ENCODE measurements at places on chromosomes 13 and 19.

- DNase-seq: no peak
These were observed 256.6 kb downstream of the NBEA start for GRCh38 chr13:35198613-35199200.

DNA sequence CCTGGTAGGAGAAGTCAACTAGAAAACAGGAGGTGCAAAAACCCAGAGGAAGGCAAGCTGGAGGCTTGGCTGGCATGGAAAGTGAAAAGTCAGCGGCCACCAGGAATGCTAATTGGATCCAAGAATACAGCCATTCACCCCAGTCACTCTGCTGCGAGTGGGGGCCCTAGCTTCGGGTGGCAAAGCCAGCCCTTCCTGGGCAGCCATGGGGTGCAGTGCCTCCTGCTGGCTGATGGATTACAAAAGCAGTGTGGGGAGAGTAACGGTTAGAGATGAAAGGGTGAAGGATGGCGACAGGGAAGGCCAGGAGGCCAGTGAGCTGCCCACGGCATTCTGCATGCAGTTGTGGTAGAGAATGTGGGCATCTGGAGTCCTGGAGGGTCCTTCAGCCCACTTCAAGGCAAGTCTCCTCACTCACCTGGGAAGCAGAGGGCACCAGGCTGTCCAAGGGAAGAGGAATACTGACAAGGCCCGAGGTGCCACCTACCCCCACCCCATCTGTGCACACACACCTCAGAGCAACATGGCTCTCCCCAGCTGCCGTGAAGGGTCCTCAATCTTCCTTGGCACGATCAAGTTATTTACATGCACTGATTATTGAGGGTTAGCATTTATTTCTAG, 20.3 kb upstream of the EPHX3 start:
- DNase-seq: peak; percentile 16

DNA sequence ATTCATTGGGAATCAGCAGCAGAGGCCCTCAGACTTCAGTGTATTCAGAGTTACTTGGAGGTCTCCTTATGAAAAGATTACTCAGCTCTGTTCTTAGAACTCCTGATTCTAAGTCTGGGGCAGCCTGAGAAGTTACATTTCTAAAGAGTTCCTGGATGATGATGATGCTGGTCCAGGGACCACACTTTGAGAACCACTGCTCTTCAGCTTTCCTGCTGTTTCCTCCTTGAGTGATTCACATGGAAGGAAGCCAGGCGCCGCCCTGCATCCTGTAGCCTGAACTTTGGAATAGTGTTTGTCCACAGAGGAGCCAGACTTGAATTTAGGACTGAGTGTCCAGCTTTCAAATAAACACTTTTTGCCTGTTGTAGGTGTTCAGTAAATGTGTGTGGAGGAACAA, 2.9 kb downstream of the CEBPG start:
- no peak for DNase-seq

DNA sequence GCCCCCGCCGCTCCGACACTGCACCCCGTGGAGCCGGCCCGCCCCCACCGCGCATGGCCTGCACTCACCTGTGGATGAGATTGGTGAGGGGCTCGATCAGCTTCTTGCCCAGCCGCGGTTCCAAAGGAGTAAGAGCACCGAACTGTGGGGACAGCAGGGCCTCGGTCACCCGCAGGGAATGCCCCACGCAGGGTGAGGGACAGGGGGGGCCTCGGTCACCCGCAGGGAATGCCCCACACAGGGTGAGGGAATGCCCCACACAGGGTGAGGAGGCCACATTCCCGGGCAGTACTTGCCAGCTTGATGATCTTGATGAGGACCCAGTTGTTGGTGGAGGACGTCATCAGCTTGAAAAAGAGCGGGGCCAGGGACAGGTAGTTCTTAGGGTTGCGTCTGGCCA, 22.3 kb downstream of the AP3D1 start:
- DNase-seq: no peak

DNA sequence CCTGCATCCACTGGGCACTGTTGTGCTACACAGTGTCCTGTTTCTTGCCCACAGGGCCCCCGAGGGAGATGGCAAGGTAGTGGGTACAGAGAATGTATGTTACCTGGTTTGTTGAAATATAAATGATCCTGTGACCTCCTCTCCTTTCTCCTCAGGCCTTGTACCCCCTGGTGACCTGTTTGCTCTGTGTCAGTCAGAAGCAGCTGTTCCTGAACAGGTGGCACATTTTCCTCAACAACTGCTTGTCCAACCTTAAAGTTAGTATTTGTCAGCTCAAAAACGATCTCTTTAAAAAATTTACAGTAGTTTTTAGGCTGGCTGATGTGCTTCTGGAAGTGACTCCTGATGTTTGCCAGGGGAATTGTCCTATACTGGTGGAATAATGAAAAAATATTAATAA, 105.1 kb downstream of the FRY start:
- no peak for DNase-seq

DNA sequence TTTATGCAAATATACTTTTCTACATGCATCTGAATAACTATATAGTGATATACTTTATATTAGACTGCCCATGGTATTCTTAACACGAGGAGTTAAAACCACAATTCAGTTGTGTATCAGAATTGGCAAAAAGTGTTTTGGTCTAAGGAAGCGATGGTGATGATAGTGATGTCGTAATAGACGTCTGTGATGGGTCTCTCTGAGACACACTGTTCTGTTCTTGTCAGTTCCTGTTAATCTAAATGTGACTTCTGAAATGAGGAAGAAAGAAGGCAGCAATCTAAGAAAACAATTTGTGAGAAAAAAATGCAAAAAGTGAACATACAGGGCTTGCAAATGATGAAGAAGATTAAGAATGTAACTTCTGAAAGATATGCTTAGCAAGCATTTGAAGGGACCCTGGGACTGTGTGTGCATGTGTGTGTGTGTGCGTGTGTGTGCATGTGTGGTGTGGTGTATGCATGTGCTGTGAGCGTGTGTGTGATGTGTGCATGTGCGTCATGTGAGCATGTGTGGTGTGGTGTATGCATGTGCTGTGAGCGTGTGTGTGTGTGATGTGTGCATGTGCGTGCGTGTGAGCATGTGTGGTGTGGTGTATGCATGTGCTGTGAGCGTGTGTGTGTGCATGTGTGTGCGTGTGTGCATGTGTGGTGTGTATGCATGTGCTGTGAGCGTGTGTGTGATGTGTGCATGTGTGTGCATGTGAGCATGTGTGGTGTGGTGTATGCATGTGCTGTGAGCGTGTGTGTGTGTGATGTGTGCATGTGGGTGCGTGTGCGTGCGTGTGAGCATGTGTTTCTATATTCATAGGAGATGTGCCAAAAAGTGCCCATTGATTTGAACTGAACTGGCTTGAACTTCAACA, 131.8 kb downstream of the IRS2 start:
- DNase-seq: peak; percentile 87

GRCh38 chr19:12992729-12993128, 2.5 kb upstream of the NFIX start:
- DNase-seq: no peak

DNA sequence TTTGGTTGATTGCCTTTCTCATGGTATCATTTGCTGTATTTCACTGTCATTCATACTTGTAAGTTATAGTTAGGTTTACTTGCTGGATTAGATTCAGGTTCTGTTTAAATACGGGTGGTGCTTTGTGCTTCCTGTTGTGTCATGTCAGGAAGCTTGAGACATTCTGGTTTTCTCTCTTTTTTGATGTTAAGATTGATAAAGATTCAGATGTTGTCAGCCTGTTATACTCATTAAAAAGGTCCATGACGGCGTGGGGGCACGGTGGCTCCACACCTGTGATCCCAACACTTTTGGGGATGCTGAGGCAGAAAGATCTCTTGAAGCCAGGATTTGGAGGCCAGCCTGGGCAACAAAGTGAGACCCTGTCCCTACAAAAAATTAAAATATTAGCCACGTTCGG, 45.7 kb downstream of the NAA16 start:
- peak; percentile 21 for DNase-seq

GRCh38 chr19:7545300-7545699, 9.8 kb downstream of the PNPLA6 start:
- peak; percentile 46 for DNase-seq

DNA sequence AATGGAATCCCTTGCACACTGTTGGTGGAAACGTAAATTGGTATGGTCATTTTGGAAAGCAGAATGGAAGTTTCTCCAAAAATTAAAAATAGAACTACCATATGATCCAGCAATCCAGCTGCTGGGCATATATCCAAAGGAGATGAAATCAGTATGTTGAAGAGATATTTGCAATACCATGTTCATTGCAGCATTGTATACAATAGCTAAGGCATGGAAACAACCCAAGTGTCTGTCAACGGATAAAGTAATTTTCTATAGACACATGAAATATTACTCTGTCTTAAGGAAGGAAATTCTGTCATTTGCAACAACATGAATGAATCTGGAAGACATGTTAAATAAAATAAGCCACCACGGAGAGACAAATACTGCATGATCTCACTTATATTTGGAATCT, 124.7 kb downstream of the GPC5 start:
- no peak for DNase-seq

- no peak for DNase-seq
These were observed 651.8 kb downstream of the PCDH9 start for GRCh38 chr13:66578305-66578704.

DNA sequence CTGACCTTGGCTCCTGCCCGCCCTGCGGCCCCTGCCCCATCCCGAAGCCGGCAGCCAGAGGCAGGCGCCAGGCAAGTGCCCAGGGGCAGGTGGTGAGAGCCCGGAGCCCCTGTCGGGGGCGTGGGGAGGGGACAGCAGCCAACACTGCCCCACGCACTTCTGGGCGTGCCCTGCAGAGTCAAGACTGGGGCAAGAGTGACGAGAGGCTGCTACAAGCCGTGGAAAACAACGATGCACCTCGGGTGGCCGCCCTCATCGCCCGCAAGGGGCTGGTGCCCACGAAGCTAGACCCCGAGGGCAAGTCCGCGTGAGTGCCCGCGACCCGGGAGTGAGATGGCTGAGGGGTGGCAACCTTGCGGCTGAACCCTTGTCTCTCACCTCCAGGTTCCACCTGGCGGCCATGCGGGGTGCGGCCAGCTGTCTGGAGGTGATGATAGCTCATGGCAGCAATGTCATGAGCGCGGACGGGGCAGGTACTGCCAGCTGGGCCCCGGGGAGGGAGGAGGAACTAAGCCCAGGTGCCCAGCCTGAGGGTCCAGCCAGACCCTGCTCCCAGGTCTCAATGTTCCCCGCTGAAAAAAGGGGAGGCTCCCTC, 17.3 kb downstream of the ANKRD24 start:
- DNase-seq: no peak

GRCh38 chr19:33194532-33194885, 379 bp downstream of the LRP3 start:
- no peak for DNase-seq

- DNase-seq: no peak
These were observed 305.0 kb downstream of the EFNB2 start for GRCh38 chr13:106230450-106230849.

- DNase-seq: peak; percentile 55
These were observed 6.5 kb downstream of the RAB11B start for GRCh38 chr19:8396563-8397203.

DNA sequence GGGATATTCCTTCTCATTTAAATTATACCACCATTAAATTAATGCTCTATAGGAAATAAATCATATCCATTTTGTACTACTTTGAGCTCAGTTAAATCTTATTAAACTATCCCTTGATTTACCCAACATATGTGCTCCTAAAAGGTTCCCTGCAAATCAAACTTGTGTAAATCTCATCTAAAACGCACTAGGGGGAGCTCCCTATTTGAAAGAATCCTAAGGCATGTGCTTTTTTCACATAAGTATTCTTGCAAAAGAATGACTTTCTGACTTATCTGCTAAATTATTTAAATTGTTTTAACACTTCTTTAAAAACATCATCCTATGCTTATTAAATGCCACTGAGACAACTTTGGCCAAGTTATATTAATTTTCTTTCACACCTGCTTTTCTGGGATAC, 7.9 kb downstream of the INTS6 start:
- peak; percentile 41 for DNase-seq

DNA sequence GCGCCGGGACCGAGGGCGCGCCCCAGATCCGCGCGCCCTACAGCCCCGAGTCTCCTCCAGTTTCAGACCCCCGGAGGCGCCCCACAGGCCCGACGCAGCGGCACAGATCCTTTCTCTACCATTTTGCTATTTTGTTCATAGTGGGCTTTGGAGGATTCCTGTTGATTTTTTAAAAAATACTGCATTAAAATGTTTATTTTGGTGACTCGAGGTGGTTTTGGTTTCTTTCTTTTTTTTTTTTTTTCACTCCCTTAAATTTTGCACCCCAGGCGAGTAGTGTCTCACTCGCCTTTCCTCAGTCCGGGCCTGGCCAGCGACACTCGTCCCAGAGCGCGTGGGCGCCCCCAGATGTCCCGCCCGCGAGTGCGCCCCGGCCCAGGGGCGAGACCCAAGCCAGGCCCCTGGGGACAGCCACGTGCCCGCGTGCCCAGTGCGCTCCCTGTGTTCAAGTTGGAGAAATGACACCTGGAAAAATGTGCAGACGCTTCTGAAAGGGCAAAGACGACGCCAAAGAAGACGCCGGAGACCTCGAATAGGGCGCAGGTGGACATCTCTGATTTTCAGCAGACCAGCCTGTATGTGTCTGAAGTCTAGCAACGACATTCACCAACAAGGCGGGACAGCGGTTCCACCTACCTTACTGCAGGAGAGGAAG, 471 bp upstream of the INSR start:
- peak; percentile 72 for DNase-seq

DNA sequence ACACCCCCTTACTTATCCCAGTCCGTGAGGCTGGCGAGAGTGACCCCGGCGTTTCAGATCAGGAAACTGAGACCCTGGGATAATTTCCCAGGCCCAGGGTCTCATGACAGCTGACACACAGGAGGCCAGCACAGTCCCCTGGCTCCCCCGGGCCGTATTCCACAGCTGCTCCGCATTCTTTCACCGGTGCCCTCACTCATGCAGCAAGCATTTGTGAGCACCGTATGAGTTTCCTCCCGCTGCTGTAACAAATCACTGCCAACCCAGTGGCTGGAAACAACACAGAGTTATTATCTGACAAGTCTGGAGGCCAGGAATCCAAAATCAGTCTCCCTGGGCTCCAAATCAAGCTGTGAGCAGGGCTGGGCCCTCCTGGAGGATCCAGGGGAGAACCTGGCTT, 21.3 kb downstream of the GADD45B start:
- DNase-seq: no peak

- DNase-seq: peak; percentile 7
These were observed 196.8 kb downstream of the PDS5B start for GRCh38 chr13:32783067-32783466.

DNA sequence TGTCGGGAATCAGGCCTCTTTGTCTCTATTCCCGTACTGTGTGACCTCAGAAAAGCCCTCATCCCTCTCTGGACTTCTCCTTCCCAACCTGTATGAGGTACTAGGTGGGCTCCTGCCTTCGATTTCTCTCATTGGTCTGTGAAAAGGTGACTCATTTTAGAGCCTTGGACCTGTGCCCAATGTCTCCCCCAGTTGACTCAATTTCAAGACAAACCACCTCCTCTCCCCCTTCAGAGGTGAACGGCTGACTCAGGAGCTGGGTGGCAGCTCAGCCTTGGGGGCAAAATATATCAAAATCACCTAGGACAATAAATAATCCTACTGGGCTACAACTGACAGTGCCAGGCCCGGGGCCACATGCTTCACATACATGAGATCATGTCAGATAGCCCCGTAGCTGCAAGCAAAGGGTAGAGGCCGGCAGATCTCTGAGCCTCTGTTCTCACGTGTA, 630 bp downstream of the COQ8B start:
- no peak for DNase-seq

- DNase-seq: peak; percentile 29
These were observed 62.0 kb downstream of the ABCC4 start for GRCh38 chr13:95239283-95239682.
